ENCODE measurements at places on chromosomes 7 and 10.
A peak's percentile ranks its signal among the peaks of the same experiment; 100 is the strongest.

DNA sequence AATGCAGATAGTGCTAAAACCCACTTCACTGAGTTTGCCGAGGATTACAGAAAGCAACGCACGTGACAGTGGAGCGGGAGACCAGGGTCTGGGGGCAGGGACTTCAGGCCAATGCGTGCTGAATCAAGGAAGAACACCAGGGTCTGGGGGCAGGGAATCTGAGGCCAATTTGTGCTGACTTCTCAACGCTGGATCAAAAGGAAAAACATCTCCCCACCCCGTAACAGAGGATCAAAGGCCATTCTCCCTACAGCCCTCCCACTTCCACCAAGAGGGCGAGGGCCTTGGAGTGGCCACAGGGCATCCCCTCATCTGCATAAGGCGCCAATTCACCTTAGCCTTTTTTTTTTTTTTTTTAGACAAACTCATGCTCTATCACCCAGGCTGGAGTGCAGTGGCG, 22.3 kb upstream of the BNIP3 start:
- no peak for DNase-seq

DNA sequence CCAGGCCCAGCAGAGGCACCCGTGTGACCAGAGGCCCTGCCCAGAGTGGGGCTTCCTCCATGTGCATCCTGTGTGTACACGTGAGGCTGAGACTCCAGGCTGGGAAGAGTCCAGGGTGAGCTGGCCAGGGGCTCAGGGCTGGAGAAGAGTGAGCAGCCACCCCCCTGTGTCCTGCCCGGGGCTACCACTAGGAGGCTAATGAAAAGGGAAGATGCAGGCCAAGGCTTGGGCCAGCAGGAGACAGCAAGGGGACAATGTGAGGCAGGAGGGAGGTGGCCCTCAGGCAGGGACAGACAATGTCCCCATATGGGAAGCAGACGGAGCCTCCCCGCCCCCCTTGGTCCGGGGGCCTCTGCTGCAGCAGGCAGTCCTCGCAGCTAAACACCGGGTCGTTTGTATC, 102.0 kb downstream of the HIF1AN start:
- DNase-seq = no peak

- no peak for DNase-seq
Measured at GRCh38 chr7:6533893-6534495, 17.3 kb downstream of the GRID2IP start.

- DNase-seq = no peak
Measured at GRCh38 chr7:24899161-24899560, 80.8 kb downstream of the OSBPL3 start.

GRCh38 chr10:119316729-119317097, 109.3 kb downstream of the GRK5 start:
- no peak for DNase-seq

DNA sequence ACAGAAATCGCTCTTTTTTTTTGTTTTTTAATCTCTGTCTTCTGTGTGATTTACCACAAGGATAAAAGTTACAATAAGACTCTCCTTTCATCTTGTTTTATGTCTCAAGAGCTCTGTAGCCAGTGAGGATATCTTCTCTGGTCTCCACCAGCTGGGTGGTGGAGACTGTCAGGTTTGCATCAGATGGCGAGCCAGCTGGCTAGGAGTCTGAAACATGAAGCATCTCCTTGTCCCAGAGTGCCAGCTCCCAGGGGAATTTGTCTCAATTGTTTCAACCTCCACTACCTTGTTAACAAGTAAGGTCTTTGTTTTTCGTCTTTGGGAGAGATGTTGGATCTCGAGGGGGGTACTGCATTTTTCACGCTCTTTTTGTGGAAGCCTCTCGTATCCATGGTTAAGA, 47.3 kb downstream of the FRMPD2 start:
- no peak for DNase-seq

DNA sequence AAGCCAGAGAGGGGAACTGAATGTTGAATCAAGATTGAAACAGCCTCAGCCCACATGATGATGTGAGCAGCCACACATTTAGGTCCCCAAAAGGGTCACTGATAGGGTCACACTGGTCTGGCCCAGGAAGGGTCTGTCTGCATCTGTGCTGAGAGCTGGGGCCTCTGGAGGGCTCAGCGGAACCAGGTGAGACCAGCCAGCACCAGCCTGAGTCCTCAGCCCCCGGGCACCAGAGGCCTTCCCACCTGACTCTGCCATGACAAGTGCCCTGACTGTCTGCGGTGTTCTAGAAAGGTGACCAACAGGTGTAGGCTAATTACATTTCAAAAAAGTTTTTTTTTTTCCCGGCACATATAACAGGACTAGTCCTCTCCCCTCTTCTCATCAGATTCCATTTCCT, 76.2 kb downstream of the WDR11 start:
- no peak for DNase-seq

- DNase-seq = no peak
Measured at GRCh38 chr10:132448248-132448731, 51.3 kb downstream of the PWWP2B start.

GRCh38 chr7:131104596-131105293, 222.9 kb upstream of the MKLN1 start:
- DNase-seq = no peak

- peak; percentile 18 for DNase-seq
Measured at GRCh38 chr7:112449353-112449752, 907 bp upstream of the IFRD1 start.

GRCh38 chr7:151537818-151538561, 18.3 kb upstream of the RHEB start:
- no peak for DNase-seq

- no peak for DNase-seq
Measured at GRCh38 chr10:14583252-14583651, 191.4 kb downstream of the FAM107B start.

DNA sequence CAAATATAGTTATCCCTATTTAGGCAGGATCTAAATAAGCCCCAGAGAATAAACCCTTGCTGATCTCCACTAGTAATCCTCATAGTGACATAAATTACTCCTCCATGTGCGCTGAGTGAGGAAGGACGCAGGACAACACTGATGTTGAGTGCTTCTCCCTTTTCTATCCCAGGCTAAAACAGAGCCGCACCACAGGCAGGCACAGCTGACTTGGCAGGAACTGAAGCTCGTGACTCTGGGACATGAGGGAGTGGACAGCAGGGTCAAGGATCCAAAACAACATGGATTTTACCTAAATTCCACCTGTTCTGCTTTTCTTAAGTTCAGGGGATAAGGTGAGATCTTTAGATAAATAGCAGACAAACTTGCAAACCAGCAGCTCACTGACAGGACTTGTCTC, 46.0 kb downstream of the VOPP1 start:
- no peak for DNase-seq

GRCh38 chr10:30186371-30186875, 127.0 kb upstream of the JCAD start:
- no peak for DNase-seq

All from stimulated activated CD8-positive, alpha-beta memory T cell treated with anti-CD3 and anti-CD28 coated beads, Interleukin-4, amount 100 ng/mL, for 1 hour (primary cell).